Fibroblast of skin of right quadriceps (primary cell): ENCODE measurements at places on chromosomes 6 and 20.
A peak's percentile ranks its signal among the peaks of the same experiment; 100 is the strongest.

DNA sequence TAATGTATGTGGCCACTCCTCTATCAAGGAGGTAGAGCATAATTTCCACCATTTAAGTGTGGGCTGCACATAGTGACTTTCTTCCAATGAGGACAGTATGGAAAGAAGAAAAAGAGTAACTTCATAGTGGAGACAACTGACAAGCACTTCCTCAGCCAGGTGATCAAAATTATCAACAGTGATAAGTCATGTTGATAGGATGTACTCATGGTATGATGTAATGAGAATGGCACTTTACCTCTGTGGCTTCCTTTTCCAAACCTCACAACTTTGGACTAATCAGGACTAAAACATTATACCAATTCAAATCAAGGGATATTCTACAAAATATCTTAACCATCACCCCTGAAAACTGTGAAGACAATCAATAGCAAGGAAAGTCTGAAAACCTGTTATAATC is 302.3 kb upstream of the CITED2 start:
- no peak for DNase-seq

DNA sequence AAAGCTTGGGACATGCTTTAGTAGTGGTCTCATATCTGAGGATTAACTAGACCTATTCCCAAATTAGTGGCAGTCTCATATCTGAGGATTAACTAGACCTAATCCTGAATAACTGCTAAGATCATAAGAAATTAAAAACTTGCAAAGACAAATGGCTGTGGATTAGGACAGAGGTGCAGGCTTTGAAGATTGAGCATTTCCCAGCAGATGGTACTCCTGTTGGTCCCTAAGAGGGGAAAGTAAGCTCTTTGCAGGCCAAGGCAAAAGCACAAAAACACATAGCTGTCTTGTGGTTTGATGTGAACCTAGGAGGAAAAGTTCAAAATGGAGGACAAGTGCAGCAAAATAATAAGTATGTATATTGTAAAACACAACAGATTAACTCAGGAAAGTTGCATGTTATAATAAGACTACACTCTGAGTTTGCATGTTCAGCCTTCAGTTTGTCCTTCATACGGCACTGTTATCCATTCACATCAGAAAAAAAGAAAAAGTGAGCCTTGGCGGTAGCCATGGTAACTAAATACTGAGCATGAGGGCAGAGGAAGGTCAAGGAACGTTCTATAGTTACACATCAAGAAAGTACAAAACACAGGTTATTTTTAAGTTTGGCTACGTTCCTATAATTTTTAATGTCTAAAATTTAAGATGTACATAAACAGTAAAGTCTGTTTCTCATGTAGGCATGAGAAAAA is 62.8 kb downstream of the FILIP1 start:
- DNase-seq, result no peak

DNA sequence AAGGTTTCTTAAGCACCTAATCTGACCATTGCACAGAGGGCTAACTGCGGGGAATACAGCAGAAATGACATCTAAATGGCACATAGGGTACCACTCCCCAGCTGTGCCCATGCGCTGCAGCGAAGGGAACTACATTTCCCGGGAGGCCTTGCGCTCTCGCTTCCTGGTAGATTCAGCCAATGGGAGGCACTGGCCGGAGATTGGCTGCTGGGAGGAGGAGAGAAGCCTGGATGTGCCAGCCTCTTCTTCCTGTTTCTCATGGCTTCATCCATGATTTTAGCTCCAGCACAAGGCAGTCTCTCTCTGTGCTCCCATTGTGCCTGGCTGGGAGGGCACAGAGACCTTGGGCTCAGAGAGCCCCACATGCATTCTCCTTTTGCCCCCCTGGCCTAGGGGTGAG is 101.7 kb upstream of the FOXA2 start:
- peak; percentile 63 for DNase-seq

DNA sequence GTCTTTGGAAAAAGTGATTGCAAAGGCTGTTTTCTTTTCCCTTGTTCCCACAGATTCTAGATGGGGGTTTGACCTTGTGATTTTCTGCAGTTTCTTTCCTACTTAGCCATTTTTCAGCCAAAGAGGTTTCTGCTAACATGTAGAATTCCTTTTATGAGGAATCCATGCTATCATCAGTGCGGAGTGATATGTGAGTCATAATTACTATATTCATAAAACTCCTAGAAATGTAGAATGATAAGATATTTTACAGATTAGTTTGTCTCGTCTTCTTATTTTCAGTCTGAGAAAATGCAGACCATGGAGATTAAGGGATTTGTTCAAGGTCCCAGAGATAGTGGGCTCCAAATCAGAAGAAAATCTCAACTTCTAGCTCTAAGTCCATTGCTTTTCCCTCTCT is 98.6 kb downstream of the KCNQ5 start:
- DNase-seq, result peak; percentile 66

- peak; percentile 44 for DNase-seq
Observed at GRCh38 chr6:56314683-56315523, 67.5 kb upstream of the COL21A1 start.

DNA sequence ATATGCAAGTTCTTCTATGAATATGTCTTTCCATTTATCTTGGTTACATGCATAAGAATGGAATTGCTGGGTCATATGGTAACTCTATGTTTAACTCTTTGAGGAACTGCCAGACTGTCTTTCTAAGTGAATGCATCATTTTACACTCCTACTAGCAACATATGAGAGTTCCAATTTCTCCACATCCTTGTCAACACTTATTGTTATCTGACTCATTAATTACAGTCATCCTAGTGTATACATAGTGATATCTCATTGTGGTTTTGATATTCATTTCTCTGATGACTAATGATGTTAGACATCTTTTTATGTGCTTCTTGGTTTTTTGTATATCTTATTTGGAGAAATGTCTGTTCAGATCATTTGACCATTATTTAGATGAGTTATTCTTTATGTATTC is 96.7 kb upstream of the LAMP5 start:
- DNase-seq, result peak; percentile 79

- DNase-seq, result peak; percentile 41
Observed at GRCh38 chr6:85865420-85866369, 223.0 kb upstream of the SYNCRIP start.

GRCh38 chr20:43959079-43959919 is 44.6 kb downstream of the TOX2 start:
- DNase-seq, result peak; percentile 25

DNA sequence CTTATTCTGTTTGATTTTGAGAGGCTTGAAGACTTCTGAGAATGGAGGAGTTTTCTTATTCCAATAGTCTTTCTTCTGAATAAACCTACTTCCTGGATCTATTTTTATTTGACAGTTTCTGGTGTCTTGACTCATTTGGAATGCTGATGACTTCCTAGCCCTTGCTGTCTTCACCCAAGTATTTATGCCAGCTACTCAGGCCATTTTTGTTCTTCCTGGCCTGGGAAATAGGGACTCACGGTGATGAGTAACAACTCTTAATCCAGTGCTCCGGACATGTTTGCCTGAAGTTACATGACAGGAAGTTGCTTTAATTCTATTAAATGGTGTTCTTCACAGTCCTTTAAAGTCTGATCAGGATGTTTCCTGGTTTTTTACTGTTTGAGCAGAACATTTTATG is 272.1 kb upstream of the EYS start:
- DNase-seq, result peak; percentile 76

DNA sequence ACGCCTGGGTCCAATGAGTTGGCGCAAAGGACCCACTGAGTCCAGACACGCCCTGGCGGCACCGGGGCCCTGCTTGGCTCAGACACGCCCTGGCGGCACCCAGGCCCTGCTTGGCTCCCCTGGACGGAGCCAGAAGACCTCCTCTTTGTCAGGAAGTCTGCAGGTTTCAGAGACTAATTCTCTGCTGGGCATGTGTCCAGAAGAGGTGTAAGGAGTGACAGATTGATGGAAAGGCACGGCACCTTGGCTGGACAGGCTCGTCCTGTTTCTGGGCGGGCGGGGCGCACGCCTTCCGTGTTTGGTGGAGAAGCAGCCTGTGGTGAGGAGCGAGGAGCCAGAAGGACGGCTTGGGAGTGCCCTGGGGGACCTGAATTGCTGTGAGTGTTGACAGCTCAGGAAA is 23.1 kb upstream of the DACT2 start:
- DNase-seq, result no peak

DNA sequence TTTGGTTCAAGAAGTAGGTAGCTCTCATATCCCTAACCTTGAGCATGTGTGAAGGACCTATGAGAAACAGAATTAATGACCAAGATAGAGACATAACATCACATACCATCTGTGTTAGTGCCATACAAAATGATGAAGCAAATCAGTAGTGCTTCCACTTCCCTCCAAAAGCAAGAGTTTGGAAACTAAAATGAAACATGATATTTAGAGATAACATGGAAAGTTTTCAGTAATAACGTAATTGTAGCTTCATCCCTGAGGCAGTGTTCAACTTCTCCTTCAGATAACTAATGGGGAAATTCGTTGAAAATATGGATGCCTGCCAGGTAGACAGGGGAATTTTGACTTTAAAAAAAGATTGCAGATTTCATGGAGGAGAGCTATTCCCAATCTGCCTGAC is 248.4 kb upstream of the IRAK1BP1 start:
- no peak for DNase-seq

DNA sequence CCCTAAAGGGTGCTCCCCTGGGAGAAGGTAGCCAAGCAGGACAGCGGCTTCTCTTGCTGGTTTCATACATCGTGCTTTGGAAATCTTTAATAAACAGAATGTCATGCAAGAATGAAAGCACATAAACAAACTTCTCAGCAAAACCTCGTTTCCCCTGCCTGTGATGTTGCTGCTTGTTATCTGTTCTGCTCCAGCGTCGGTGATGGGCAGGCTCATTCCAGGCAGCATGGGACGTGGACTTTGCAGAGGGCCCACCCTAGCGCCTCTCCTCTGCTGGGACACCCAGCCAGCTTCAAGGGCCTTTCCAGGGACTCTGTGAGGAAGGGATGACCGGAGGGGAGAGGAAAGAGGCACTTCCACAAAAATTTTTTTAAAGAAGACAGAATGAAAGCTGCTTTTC is 197.7 kb downstream of the QKI start:
- no peak for DNase-seq

DNA sequence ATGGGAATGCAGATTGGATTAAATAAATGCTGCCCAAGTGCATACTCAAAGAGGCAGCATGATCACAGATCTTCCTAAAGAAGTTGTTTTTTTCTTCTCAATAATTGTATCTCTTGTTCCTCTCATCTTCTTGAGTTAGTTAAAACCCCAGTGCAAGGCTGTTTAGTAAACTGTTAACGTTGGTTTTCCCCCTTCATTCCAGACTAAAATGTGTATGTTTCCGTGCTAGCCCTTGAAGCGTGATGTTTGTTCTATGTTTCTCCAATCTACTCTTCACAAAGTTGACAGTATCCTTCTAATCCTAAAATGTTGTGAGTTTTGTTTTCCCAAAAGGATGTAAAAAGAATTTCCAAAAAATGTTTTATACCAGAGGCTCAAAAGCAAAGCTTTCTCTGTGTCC is 15.6 kb downstream of the CYP24A1 start:
- DNase-seq, result no peak

DNA sequence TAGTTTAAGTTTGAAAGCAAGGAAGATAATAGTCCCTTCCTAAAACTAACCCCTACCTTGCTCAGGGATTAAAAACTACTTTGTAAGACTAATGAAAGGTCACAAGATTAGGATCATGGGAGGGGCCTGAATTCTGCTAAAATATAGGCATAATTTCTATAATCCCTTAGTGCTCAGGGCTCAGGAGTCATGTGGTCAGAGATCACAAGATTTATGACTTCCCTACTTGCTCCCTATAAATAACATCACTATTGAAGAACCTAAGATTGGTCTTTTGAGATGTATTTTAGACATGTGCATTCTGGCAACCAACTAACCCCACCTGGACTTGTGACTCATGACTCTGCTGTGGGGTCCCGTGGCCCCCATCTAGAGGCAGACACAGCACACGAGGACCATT is 81.1 kb downstream of the STMND1 start:
- DNase-seq, result no peak

DNA sequence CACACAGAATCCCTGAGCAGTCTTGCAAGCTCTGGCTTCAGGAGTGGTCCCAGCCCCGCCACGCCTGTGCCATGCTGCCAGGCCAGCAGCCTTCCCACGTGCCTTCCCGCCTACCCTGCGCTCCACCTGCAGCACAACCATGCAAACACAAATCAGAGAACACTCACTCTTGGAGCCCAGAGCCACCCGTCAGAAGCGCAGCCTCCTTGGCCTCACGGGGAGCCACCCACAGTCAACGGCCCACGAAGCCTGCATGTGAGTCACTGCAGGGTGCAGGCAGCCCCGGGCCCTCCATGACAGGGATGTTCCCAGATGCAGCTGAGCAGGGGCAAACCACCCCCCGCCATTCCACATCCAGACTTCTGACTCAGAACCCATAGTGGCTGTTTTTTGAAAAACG is 217.0 kb downstream of the DLL1 start:
- no peak for DNase-seq

- no peak for DNase-seq
Observed at GRCh38 chr20:49964964-49965780, 17.6 kb upstream of the SNAI1 start.

GRCh38 chr6:87945966-87946365 is 101.7 kb upstream of the SPACA1 start:
- peak; percentile 17 for DNase-seq

DNA sequence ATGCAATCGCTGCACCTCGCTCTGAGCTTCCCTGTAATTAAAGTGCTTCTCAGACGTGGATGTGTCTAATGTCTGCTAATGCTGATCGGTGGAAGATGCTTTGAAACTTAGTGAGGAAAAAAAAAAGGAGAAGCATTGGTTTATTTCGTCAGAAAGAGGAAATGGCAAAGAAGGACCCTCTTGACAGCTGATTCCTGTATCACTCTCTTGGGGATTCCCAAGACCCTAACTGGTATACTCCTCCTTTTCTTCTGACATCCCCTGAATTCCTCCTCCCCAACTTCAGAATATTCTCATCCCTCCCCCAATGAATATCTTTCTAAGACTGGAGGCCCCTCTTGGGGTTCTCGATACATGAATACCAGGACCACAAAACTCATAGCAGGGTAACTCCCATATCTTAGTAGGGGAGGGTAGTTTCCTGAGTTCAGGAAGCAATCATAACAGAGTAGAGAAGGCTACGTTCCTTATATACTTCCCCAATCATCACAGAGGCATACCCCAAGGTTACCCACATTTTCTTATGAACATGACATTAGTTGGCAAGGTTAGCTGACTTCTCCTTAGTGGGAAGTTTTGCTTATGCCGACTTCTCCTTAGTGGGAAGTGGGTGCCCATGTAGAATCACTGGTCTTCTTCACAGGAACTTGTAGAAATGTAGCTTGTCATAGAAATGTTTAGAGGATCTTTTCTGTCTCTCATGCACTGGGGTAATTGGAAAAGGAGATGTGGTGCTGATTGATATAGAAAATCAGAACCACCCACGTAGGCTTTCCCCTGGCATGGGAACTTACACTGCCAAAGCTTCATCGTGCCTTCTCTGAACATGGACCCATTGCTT is 63.8 kb upstream of the ATXN1 start:
- no peak for DNase-seq

- no peak for DNase-seq
Observed at GRCh38 chr6:111211411-111212030, 124.2 kb downstream of the SLC16A10 start.
